Ovary (tissue), 10 donors: ENCODE measurements at places on chromosomes 2 and 18.

- DNase-seq: no peak
These were observed 271.8 kb downstream of the MBD2 start for GRCh38 chr18:53952700-53953099.

DNA sequence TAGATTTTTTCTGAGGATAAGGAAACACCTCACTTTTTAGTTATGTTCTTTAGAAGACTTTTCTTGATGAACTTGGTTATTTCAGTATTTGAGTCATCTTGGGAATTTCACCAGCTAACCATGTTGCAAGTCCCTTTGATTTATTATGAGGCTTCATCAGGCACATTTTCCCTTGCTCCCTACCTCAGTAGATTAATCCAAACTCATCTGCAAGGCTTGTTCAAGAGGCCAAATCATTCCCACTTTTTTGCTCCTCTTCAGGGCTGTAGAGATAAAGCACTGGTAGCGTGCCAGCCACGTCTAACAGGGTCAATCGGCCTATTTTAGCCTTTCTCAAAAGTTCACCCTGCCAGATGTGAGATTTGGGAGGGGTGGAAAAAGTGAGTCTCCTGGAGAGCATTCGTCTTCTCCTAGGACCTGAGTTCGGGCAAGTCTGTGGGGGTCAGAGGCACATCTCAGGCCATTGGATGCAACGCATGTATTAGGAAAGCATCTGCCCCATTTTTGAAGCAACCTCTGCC is 120.3 kb downstream of the RDH14 start:
- no peak for DNase-seq

GRCh38 chr2:36918307-36918706 is 48.0 kb downstream of the STRN start:
- no peak for DNase-seq

- peak; percentile 74 for DNase-seq
These were observed 42.8 kb upstream of the GALR1 start for GRCh38 chr18:77206676-77207374.

- DNase-seq: peak; percentile 22
These were observed 3.6 kb upstream of the GPC1 start for GRCh38 chr2:240431661-240432424.

DNA sequence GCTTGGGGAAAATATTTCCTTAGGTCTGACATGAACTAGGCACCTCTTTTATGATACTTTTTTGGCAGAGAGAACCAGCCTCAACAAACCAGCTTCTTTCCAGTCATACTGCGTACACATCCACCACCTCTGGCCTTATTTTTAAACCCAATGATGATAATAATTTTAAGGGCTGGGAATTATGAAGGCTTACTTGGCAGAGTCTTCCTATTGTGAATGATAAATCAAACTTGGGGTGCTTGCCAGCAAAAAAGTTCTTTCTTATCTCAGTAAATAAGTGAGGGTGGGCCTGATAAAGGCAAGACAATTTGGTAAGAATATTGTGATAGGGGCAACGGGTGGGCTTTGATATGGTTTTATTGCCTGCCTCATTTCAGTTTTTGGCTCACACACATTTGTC is 1230.2 kb upstream of the ZEB2 start:
- no peak for DNase-seq

DNA sequence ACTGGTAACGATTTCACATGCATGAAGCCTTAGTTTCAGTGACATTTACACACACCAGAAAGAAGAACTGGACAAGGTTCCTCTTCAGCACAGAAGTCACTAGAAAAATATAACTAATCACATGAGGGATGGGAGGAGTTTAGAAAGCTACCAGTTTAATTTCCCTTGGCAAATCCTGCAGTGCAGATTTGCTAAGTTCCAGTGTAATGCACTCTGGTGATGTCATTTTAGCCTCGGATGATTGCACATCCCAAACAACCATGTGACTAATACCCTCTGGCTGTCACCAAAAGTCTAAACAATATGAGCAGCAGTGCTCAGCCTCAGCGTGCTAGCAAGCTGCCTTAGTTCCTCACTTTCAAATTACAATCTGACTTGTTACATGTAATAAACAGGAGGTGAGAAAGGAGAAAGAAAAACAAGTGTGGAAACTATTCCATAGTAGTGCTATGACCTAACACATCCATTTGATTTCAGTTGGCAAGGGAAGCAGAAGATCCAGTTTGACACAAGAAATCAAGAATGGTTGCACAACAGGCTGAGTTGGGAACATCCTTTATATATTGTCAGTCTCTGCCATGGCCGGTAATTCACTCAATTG is 35.3 kb upstream of the PPP1CB start:
- peak; percentile 31 for DNase-seq

- no peak for DNase-seq
These were observed 81.7 kb upstream of the FAM98A start for GRCh38 chr2:33680644-33681363.

DNA sequence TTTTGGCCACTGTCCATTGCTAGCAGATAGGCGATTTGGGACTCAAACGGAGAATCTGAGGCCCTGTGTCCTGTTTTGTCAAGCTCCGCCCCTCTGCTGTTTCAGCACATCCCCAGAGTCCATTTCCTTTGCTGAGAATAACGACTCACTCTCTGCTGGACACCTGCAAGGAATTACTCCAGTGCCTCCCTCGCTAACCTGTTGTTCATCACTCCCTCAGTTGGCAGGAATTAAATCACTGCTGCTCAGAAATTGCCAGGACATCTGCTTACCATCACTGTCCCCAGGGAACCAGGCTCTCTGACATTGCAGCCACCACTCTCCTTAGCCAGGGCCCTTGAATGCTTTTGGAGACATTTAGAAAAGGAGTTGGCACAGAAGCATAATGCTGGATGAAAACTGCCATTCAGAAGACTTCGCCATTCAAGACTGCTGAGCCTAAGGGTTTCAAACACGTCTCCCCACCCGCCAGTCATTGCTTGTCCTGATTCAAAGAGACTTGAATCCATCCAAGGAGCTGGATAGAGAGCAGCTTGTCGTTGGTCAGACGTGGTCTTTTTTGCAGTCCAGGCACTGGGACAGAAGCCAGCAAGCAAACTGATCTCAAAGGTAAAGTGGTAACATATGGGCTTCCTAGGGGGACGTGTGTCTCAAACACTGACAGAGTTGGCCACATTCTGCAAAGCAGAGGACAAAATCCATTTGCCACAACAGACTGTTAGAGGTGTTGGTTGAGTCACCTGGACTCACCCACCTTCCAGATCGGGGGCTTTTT is 155.3 kb downstream of the UXS1 start:
- DNase-seq: no peak

- DNase-seq: no peak
These were observed 56.3 kb upstream of the UBXN4 start for GRCh38 chr2:135685361-135685760.

DNA sequence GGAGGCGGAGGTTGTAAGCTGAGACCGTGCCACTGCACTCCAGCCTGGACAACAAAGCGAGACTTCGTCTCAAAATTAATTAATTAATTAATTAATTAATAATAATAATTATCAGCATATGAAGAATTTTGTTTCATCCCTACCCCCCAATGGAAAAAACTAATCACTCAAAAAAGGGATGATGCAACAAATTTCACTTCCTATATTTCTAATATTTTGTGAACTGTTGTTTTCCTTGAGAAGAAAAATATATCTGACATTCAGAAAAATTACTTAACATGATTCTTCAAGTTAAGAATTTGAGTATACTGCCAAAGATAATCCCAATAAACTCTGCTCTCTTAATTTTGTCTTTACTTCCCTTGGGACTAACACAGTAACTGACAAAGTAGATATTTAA is 28.1 kb downstream of the EXOC6B start:
- DNase-seq: no peak

GRCh38 chr2:226979004-226979403 is 143.2 kb downstream of the RHBDD1 start:
- no peak for DNase-seq

DNA sequence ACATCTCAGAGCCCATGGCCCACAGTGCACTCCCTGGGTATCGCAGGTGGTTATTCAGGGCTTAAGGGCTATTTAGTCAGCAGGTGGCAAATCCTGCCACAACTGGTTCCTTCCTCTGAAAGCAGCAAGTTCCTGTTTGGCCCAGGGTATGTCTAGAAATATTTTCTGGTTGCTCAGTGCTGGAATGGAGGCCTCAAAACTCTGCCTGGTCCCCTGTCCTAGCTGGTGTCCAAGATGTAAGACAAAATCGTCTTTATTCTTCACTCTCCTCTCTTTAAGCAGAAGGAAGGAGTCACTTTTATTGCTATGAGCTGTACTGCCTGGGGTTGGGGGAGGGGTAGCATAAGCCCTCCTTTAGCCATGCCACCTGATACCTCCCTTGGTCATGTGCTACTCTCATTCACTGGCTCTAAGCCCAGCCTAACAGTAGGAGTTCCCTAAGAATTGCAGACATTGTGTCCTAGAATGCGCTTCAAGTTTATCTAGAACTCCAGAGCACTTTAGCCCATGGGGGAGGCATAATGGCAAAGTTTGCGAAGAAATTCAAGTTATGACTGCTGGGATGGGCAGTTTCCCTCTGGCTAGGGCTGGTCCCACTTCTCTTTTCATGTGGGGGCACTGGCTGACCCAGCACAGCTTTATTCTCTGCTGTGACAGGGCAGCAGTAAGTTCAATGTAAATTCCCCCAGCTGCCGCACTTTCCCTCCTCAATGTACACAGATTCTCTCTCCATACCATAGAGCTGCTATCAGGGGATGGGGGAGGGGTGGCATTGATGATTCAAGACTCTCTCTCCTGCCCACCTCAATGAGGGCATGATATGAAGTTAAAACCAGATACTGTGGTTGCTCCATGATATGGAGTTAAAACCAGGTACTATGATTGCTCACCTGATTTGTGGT is 27.1 kb upstream of the CWC22 start:
- no peak for DNase-seq

DNA sequence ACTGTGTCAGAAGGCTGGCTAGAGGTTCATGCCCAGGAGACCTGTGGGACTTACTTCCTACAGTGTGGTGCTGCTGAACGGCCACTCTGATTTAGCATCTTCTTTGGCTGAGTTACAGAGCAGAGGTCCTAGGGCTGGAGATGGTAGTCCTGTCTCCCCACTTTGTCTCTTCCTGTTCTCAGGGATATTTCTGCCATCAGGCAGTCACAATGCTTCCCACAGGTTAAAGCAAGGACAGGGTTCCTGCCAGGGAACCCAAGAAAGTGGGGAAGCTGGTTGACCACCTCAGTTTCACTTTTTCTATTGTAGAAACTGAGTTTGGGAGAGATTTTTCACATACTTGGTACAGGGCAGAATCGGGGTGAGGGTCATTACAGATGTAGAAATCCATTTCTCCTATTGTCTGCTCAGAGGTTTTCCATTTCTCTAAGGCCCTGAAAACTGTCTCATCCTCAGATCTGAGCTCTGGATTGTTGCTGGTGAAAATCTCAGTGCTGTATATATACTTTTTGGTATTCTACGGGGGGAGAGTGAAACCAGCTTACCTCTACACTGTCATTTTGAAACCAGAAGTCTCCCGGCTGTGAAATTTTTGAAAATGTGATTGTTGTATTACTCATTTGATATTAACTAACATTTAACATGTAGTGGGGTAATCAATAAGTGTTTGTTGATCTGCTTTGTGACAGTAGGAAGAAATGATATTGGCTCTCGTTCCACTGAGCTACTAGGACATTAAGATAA is 37.0 kb upstream of the MEP1B start:
- no peak for DNase-seq

DNA sequence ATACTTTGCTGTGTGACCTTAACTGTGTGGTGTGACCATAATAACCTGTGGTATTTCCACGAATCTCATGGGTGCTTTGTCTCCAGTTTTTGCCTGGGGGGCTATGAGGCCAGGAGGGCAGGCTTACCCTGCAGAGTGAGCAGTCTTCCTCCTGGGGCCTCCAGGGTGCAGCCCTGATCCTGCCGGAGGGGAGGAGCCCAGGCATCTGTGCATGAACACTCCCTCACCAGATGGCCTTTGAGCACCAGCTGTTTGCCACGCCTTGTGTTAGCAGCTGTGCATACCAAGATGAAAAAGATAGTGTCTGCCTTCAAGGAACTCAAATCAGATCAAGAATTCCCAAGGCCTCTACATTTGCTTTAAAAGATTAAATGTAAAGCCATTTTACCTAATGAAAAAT is 75.0 kb upstream of the RBM44 start:
- DNase-seq: no peak

- no peak for DNase-seq
These were observed 37.5 kb downstream of the PSME4 start for GRCh38 chr2:53933329-53933728.

DNA sequence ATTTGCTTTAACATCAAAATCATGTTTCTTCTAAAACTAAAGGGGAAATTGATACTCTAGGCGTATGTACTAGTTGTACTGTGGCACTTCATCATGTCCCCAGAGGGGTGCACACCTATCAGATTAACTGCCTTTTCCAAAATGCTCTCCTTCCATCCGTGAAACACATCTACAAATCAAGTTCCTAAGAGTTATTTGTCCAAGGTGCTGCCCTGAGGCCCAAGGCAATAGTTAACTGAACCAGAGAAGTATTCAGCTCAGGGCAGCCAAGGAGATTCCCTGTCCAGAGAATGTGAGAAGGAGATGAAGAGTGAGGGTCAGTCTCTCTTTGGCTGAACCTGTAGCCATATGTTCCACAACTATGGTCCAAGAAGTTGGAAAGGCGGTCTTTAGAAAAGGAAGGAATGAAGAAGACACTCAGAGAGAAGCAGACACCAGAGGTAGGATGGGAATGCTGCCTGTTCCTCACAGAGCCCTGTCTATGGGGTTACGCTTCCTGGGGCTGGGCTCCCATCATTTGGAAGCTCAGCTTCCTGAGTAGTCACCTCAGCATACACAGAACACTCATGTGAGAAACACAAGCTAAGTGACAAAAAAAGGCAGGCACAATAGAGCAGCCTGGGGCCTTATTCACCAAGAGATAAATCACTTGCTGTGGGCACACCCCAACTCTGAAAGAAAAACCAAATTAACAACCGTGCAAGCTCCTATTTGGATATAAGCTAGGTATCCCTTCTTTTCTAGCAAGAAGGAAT is 55.6 kb downstream of the ANKRD44 start:
- no peak for DNase-seq

DNA sequence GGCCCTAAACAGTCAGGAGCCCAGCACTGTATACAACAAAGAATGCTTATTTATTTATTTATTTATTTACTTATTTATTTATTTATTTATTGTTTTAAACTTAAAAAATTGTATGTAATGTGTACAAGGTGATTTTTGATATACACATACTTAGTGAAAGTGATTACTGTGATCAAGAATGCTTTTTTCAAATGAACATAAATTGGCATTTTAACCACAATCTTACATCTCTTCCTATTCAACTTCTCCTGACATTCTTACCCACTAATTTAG is 776.6 kb downstream of the TSN start:
- DNase-seq: no peak

DNA sequence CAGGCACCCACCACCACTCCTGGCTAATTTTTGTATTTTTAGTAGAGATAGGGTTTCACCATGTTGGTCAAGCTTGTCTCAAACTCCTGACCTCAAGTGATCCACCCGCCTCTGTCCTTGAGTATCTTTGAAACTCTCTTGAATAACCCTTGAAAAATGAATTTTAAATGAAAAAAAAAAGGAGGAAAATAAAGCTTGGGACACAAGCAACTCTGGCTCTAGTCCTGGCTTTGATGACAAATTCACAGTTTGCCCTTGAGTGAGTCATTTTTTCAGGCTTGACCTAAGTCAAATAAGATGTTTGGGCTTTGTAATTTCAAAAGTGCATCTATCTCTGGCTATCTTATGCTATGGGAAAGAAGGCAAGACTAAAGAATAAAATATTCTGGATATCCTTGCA is 79.0 kb upstream of the TRIB2 start:
- no peak for DNase-seq
